Activated CD4-positive, alpha-beta T cell treated with anti-CD3 and anti-CD28 coated beads, Interleukin-2, amount 10 ng/mL, durations not matched to agents 7 days and 5 days (primary cell): ENCODE measurements at places on chromosomes 16 and 17. TPM values are rescaled to one million over a fixed set of nuclear protein-coding genes. Genes with fewer than 3 reads are reported as not detected.

The KRTAP9-8 gene
- not detected for total RNA-seq

The TSPAN10 gene
- 0.89 TPM for total RNA-seq

The PNMT gene
- not detected for total RNA-seq

The HOXB9 gene
- total RNA-seq = not detected

The SPOP gene
- total RNA-seq = 68.1 TPM

The WSCD1 gene
- not detected for total RNA-seq

The GLYR1 gene
- 104 TPM for total RNA-seq

The ZNF597 gene
- 2.5 TPM for total RNA-seq

The TMEM114 gene
- not detected for total RNA-seq

The CD300LF gene
- not detected for total RNA-seq

The WNK4 gene
- 0.47 TPM for total RNA-seq

The ELMO3 gene
- 6.2 TPM for total RNA-seq

The RHBDL3 gene
- 0.67 TPM for total RNA-seq

The CCL5 gene
- 68.7 TPM for total RNA-seq

The MAP3K3 gene
- total RNA-seq = 38.7 TPM

The BICDL2 gene
- total RNA-seq = 0.23 TPM

The KRTAP4-1 gene
- not detected for total RNA-seq

The CCDC154 gene
- 2.7 TPM for total RNA-seq

The VMP1 gene
- total RNA-seq = 213 TPM

The DLX4 gene
- 0.17 TPM for total RNA-seq

The SULT1A2 gene
- total RNA-seq = 0.27 TPM

The NAGS gene
- total RNA-seq = 0.79 TPM

The ZG16B gene
- total RNA-seq = 3.1 TPM

The MAF gene
- 34.4 TPM for total RNA-seq

The HOXB4 gene
- 3.3 TPM for total RNA-seq

The ODAD4 gene
- 0.40 TPM for total RNA-seq

The INO80E gene
- total RNA-seq = 113 TPM

The TPSAB1 gene
- not detected for total RNA-seq

The MAPT gene
- 0.46 TPM for total RNA-seq

The CDH8 gene
- not detected for total RNA-seq

The NPW gene
- total RNA-seq = 0.69 TPM

The FSCN2 gene
- total RNA-seq = 0.33 TPM

The USP6 gene
- total RNA-seq = 0.05 TPM

The KREMEN2 gene
- 0.08 TPM for total RNA-seq

The PLLP gene
- total RNA-seq = 0.55 TPM

The MLKL gene
- 42.0 TPM for total RNA-seq

The SPATA32 gene
- 0.67 TPM for total RNA-seq

The ZNF205 gene
- total RNA-seq = not detected

The SEPTIN1 gene
- total RNA-seq = 413 TPM

The MYH1 gene
- total RNA-seq = not detected

The ADORA2B gene
- total RNA-seq = 0.29 TPM

The HID1 gene
- 0.44 TPM for total RNA-seq

The GSDMA gene
- total RNA-seq = 1.5 TPM

The CHST5 gene
- total RNA-seq = not detected

The RTN4RL1 gene
- total RNA-seq = 0.20 TPM

The PPP1R27 gene
- not detected for total RNA-seq

The ABI3 gene
- 58.4 TPM for total RNA-seq

The PRR15L gene
- not detected for total RNA-seq
